ENCODE measurements at places on chromosomes 7 and 10.

DNA sequence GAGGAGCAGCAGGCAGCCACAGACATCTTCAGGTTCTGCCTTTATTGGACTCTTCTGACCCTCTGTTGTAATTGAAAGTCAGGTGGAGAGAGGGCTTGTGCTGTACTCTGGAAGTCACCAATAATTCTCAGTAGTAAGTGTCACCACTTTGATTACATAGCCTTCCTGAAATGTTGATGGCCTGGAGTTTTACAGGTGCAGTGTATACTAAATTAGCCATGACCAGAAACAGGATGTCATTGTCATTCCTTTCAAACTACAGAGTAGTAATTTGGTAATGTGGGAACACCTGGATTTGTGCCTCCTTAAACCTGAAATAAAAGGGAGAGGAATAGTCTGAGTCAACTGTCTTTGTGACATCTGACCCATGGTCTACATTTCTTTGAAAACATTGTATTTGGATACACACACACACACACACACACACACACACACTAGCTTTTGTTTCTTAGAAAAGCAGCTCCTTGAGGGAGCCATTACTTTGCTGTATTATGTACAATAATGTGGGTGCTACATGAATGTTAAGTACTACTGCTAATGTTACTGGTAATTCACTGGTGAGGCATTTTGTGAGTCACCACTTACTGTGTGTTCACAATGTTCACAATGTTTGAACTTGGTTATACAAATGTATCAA lies 19.6 kb downstream of the ARL4A start:
- DNase-seq = no peak

GRCh38 chr7:116164552-116165306 lies 45.6 kb upstream of the TES start:
- no peak for DNase-seq

DNA sequence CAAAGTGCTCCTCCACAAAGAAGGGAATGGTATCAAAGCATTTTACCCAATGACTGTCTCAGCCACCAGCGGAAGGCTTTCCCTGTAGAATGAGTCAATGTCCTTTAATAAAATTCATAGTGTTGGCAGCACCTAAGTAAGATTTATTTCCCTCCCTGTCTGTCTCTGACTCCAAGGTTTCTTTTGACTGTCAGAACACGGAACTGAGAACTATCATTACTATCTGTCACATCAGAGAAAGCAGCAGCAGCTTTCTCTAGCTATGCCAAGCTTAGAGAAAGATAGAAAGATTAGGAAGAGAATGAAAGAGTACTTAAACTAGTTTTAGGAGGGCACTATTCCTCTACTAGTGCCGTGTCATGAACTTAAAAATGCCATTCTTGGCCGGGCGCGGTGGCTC lies 400.1 kb downstream of the SORCS1 start:
- DNase-seq = no peak

DNA sequence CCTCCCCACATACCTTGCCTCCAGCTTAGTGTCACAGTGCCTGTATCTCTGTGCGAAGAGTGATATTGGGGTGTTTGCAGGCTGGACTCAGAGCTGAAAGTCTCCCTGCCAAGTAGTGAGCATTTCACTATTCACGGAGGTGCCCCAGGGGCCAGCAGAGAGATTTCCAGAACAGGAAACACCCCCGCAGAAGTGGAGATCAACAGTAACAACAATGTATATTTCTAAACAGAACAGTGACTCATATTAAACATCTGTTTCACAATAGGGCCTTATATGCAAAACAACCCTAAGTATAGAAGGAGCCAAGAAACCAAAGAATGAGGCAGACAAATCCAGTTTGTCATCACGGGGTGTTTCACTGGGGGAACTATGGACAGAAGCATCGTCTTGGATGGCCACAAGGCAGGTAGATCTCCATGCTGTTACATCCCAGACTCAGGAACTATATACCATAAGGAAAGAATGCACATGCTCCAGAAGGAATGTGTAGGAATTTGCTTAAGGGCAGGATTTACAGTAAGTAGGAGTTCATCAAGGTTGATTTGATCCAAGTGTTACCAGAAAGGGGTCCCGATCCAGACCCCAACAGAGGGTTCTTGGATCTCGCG lies 29.3 kb upstream of the CCL24 start:
- no peak for DNase-seq

GRCh38 chr7:151059367-151060112 lies at the start of gene SLC4A2:
TSS of gene SLC4A2 (plus strand) at chr7:151059589. CDS start at chr7:151061988, 2,399 bp downstream.
- peak; percentile 70 for DNase-seq

DNA sequence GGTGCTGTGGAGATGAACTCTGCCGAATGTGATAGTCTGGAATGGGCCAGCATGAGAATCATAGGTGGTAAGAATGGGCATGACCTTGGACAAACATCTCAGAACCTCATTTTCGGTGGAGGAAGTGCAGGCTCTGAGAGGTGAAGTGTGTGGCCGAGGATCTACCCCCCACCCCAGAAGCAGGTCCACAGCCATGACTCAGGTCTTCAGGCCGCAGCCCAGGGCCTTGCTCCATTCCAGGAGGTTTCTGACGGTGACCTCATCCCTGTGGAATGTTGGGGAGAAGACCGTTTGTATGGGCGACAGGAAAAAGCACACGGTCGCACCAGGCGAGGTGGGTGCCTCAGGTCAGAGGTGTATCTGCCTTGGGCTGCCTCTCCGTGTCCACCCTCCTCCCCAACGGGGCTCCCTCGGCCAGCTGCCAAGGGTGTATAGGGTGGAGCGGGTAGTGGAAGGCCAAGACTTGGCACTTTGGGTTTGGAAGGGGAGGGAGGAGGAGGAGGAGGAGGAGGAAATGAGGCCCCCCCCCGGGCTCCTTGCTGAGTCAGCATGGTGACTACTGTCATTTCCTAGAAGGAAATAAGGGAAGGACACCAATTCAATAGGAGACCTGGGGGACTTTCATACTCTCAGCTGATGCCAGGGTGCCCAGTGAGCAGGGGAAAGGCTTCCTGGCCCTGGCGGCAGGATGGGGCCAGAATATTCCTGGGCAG lies 168.0 kb upstream of the RHEB start:
- no peak for DNase-seq

DNA sequence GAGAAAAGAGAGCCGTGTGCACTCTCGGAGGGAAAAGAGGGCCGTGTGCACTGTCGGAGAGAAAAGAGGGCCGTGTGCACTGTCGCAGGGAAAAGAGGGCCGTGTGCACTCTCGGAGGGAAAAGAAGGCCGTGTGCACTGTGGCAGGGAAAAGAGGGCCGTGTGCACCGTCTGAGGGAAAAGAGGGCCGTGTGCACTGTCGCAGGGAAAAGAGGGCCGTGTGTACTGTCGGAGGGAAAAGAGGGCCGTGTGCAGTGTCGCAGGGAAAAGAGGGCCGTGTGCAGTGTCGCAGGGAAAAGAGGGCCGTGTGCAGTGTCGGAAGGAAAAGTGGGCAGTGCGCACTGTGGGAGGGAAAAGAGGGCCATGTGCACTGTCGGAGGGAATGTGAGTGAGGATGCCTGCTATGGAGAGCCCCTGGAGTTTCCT lies 188.7 kb downstream of the DNAJB6 start:
- DNase-seq = no peak

GRCh38 chr7:49389871-49390479 lies 383.5 kb upstream of the VWC2 start:
- no peak for DNase-seq

- DNase-seq = no peak
These were observed 871 bp upstream of the CCL24 start for GRCh38 chr7:75814407-75814947.
